ENCODE measurements at places on chromosomes 3 and 15. TPM values are rescaled to one million over a fixed set of nuclear protein-coding genes. Genes with fewer than 3 reads are reported as not detected.

DNA sequence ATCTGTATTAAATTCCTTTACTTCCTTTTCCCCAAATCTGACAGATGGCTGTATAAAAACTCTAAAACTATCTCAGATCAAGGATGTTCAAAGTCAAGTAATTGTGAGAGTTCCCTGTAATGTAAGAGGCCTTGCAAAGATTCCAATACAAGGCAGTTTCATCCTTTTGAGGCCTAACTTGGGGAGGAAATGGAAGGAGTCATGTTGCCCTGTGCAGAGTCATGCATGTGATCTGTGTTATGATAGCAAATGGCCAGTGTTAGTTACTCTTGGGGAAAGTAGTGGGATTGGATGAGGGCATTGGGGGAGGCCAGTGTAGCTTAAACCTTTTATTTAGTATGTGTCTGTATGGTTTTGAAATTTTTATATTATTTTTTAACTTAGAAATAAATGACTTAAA is 23.7 kb upstream of the FBXL22 start:
- DNase-seq, result no peak

- DNase-seq, result no peak
Observed at GRCh38 chr3:196883361-196883760, 15.6 kb downstream of the SENP5 start.

DNA sequence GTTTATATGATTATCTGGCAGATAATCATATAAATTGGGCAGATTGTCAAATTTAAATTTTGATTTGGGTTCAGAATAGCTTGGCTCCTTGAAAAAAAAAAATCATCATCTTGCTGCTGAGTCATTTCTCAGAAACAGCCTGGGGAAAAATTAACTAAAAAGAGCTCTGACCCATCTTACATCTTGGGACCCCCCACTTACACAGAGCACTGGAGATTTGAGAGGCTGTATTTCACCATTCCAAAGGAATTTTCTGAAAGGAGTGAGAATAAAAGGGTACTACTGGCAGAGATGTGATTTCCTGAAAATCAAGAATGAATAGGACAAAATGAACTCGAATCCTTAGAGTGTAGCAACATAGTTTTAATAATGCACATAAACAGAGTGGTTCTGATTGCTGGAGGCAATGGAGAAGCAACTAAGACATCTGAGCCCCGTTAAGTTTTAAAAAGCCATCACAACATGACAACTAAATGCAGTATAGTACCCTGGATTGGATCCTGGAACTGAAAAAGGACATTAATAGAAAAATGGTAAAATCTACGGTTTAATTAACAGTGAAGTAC is 97.5 kb downstream of the RFTN1 start:
- no peak for DNase-seq

GRCh38 chr3:10434144-10434937 is 71.0 kb downstream of the ATP2B2 start:
- no peak for DNase-seq

GOLGA6L10 gene
- 2.8 TPM for polyA plus RNA-seq

- DNase-seq, result no peak
Observed at GRCh38 chr3:187264021-187264420, 27.5 kb downstream of the MASP1 start.

DNA sequence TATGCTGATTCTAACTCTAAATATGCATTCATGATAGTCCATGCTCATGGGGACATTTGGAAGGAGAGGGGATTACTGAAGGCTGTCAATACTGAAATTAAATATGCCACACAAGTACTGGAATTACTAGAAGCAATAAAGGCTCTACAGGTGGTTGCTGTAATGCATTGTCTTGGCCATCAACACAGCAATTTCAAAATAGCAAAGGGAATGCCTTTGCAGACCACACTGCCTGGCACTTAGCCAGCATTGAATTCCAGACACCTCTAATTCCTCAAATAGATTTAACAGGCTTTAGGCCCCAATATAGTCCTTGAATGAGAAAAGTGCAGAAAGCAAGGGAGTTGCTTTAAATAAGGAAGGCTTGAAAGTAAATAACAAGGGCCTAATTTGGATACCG is 115.8 kb upstream of the PLCL2 start:
- DNase-seq, result no peak

DNA sequence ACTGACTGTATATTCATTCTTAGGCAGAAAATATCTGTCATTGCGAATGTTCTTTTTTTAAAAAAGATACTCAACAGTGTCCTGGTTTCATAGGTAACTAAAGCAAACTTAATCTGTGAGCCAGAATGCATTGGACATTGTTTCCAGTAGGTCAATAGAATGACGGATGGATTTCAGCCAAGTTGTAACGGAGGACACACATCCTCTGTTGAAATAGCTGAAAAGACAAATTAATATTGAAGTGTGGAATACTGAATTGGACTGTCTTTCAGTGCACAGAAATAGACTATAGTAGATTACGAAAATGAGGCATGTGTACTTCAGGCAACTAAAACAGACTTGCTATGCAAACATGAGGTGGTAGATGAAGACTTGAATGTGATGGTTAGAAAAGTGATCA is 461.6 kb downstream of the WDR72 start:
- no peak for DNase-seq

DNA sequence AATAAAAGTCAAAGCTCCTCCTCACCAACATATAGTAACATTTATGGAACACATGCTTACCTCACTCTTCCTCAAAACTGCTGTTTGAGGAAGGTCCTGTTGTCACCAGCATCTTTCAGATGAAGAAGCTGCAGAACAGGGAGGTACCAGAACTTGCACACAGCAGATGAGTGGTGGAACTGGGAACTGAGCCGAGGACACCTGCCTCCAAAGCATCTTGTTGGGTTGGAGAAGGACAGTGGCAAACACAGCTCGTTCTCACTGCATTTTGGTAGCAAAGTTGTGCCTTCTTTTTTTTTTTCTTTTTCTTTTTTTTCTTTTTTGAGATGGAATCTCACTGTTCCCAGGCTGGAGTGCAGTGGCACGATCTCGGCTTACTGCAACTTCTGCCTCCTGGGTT is 76.0 kb downstream of the CEMIP start:
- DNase-seq, result no peak

- DNase-seq, result no peak
Observed at GRCh38 chr3:134369231-134369741, 5.0 kb downstream of the AMOTL2 start.

DNA sequence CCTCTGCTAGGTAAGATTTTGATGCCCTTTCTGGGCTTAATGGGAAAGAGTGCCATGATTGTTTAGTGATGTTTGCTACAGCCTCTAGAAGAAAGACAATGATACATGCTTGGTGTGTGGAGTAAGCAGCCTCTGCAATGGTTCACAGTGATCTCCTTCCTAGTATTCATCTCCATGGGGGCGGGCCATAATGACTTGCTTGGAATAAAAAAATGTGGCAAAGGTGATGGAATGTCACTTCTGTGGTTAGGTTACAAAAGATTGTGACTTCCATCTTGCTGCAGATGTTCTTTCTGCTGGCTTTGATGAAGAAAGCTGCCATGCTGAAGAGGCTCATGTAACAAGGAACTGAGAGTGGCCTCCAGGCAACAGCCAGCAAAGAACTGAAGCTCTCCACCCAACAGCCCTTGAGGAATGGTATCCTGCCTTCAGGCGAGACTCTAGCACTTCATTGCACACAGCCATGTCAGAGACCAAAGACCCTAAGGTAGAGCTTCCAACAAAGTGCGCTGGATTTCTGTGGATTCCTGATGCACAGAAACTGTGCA is 139.1 kb upstream of the LRIG1 start:
- no peak for DNase-seq

- DNase-seq, result no peak
Observed at GRCh38 chr15:29457729-29458128, 188.1 kb upstream of the NSMCE3 start.

DNA sequence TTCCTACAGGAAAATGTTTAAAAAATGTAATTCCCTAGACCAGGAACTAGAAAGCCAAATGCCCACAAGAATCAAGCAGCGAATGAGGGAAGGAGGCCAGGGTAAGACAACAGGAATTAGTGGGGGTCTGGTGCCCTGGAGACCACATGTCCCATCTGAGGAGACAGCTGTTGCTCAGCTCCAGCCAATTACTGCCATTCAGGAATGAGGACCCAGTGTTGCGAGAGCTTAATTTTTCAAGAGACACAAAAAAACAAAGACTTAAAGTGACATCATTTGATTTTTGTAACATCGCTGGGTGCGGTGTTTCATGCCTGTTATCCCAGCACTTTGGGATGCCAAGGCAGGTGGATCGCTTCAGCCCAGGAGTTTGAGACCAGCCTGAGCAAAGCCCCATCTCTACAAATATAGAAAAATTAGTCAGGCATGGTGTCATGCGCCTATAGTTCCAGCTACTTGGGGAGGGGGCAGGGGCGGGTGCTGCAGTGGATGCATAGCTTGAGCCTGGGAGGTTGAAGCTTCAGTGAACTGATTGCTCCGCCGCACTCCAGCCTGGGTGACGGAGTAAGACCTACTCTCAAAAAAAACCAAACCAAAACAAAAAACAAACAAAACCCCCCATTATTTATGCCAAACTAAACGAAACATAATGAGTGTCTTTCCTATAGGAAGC is 52.8 kb upstream of the LRIG1 start:
- no peak for DNase-seq

CSPG4 gene
- polyA plus RNA-seq, result 49.2 TPM

SNX22 gene
- polyA plus RNA-seq, result 0.67 TPM

DNA sequence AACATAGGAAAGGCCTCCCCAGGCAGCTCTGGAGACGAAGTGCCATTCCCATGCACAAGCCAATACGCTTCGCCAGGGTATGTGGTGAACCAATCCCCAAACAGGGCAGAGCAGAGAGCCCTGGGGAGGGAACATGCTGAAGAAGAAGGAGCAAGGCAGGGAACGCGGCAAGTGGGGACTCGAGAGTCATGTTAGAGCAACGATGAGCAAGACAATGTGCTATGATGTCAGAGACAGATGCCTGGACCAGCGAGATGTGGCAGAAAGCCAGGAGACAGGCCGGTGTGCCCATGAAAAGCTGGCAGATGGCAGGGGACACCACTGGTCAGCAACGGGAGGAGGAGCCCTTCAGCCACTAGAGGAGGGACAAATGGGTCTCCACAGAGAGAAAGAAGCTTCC is 39.6 kb downstream of the NIPA2 start:
- no peak for DNase-seq

DNA sequence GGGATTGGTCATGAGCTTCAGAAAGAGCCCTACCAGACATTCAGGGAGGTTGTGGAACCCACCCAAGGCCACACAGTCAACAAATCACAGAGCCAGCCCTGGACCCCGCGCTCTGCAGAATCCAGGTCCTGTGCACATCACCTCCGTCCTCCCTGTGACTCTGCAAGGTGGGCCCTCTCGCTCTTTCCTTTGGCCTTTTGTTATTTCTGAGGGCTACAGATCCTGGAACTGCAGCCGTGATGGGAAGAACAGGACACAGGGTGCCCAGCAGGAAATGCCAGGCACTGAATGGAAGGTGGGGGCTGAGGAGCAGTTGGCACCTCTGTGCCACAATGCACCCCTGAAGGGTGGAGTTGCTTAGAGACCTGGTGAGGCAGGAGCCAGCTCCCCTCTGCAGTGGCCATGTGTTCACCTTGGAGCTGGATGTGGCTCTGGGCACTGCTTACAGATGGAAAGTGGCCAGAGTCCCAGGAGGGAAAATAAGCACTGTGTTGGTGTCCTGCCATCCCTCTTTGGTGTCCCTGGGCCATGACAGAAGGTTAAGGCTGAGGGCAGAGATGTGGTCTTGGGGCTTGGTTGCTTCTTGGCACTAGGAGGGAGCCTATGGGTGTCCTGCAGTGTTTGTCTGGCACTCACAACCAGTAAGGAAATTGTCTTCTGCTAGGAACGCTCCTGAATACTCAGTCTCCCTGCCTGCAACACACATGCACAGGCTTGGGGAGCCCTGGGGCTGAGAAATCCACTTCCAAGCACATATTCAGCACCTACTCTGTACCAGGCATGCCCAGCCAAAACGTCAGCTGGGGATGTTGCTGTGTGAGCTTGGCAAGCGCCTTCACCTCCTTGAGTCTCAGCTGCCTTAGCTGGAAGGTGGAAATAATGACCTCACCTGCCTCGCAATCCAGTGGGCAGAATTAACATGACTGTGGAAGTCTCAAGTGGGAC is 98.0 kb upstream of the SLC6A6 start:
- no peak for DNase-seq

GRCh38 chr3:127717357-127718244 is 44.8 kb downstream of the ABTB1 start:
- no peak for DNase-seq

GRCh38 chr3:173588556-173588955 is 191.0 kb downstream of the NLGN1 start:
- DNase-seq, result no peak

DNA sequence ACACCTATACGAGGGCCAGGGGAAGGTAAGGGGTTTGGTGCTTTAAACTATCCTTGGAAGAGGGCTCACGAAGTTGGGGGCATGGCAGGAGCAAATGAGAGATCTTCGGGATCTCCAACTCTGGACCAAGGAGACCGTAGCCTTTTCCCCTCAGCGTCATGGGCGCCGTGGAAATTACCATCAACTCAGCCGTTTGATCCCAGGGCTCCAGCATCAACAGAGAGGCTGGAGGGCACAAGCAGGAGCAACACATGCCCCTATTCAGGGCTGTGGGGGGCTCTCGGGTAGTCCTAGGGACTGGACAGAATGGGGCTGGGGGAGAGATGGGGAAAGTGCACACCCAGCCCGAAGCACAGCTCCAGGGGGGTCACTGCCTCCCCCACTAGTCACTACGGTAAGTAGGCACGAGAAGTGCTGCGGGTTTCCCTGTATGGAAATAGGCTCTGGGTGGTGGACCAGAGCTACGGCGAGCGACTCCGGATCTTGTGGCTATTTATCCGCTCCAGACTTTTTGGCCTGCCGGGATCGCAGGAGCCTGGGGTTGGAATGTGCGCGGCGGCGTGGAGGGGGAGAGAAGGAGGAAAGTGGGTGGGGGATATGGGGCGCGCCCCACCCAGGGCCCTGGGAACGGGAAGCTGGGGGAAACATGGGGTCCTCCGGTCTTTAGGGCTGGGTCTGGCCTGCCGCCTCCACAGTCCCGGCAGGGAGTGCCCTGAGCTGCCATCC is 539 bp upstream of the LAMB2 start:
- peak; percentile 91 for DNase-seq

PLXND1 gene
- 146 TPM for polyA plus RNA-seq

DNA sequence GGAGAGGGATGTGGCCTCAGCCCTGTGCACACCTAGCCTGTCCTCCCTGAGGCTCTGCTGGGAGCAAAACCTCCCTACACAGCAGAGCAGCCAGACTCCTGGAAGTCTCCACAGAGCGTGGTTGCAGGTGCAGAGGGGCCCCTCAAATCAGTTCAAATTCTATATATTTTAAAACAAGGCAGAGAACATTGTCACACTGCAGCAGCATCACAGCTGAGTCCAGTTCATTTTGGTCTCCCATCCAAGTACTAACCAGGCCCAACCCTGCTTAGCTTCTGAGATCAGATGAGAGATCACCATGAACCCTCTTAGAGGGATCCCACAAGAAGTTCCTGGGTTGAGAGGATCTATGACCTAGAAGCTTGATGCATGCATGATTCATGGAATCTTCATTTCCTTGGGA is 331.0 kb upstream of the RGMA start:
- DNase-seq, result no peak
